Activated effector memory CD4-positive, alpha-beta T cell treated with Interleukin-2 at 50 U/mL for 16 hours (primary cell): ENCODE measurements at places on chromosomes 12 and 14.

DNA sequence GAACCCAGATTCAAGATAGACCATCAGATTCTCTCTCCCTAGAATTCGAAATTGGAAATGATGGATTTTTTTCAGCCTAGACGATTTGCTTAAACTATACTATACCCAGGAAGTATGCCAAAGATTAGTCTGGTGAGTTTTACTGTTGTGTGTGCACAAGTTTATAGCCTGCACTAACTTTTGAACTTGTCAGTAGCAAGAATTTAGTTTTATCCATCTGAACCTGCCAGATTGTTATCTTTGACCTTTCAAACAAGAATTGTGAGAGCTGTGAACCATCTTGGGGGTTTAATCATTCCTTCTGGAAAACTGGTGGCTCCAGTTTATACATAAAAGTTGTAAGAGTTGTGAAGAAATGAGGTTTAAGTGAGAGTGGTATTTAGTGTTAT lies 243.5 kb upstream of the DAAM1 start:
- no peak for DNase-seq

- no peak for DNase-seq
Observed at GRCh38 chr14:30906752-30907658, 32.6 kb downstream of the COCH start.

DNA sequence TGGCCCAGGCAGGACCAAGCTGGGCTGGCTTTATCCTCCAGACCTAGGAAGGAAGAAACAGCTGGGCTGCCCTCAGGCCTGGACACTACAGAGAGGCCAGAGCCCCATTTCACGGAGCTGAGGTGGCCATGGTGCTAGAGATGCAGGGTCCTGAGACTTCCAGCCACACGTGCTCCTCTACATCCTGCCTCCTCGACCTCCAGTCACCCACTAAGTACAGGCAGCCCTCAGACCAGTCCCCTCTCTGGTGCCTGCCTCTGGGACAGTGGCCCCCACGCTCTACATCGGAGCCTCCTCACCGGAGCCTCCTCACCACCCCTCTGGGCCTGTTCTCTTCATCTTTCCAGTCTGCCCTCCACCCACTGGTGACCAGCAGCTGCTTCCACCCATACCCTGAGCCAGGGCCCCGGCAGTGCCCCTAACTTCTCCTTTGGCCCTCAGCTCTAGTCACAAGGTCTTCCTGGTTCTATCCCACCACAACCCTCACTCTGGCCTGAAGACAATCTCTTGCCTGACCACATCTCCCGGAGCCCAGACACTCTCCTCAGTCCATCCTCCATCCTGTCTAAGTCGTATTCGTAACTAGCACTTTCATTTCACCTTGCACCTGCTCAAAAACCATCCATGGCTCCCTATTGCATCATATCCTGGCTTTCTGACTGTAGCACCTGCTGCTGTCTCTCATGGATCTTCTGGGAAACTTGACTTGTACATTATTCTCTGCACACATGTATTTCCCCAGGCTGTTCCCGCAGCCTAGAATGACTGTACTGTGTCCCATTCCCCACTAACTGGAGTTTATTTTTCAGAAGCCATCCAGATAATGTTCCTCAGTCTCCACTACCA lies 43.9 kb downstream of the DIO3 start:
- no peak for DNase-seq

GRCh38 chr14:57060276-57060955 lies 208.3 kb downstream of the EXOC5 start:
- no peak for DNase-seq

GRCh38 chr12:91601054-91601453 lies 418.4 kb upstream of the DCN start:
- no peak for DNase-seq

DNA sequence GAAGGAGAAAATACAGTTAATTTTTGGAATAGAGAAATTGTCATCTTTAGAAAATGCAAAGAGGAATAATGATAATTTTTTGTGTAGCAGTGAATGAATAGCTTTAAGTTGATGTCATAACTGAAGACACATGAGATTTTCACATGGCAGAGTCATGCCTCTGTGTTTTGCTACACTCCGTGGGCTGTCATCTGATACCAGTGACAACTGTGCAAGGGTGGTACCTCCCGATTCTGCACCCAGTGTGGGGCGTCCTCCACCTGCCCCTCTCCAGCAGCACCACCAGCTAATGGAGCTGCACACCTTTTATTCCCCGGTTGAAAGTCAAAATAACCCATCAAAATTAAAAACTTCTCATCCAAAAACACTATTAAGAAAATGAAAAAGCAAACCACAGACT lies 47.2 kb downstream of the ANKRD9 start:
- no peak for DNase-seq

DNA sequence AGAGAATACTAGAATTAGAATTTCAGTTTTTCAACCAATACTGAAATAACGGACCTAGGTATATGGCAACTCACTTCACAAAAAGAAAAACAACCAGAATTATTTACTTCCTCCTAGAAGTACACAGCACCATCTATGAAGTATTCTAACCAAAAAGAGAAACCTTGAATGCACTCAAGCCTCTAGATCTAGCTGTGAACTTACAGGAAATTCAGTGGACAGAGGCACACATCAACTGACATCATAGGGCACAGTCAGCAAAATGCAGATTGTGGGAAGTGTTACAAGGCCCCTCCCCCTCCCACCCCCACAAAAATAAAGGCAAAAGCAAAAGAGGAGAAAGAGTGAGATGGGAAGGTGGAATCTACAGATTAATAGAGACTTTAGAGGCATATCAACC lies 102.4 kb downstream of the TMTC1 start:
- DNase-seq: no peak

DNA sequence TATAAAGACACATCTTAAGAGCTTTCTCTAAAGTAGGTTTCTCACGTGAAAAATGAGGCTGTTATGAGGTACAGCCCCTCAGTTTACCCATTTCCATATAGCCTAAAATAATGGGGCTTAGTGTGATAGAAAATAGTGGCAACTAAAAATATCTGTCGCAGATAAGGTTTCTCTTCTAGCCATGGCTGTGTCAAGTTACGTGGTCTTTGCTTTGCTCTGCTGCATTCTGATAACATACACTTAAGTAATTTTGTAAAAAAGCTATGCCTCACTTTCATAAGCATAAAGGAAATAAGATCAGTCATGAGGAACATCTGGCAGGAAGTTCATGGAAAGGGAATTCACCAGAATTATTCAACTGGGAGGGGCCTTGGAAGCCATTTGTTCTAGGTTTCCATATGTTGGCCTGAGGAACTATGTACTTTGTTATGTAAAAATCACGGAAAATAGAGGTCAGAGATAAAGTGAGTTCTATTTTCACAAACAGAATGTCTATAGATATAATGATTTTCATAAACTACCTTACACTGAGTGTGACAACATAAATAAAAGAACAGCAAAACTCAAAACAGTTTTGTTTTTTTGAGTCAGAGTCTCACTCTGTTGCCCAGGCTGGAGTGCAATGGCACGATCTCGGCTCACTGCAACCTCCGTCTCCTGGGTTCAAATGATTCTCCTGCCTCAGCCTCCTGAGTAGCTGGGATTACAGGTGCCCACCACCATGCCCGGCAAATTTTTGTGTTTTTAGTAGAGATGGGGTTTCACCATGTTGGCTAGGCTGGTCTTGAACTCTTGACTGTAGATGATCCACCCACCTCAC lies 195.6 kb upstream of the KRR1 start:
- DNase-seq: no peak

GRCh38 chr12:32742133-32742532 lies 13.6 kb downstream of the YARS2 start:
- DNase-seq: no peak

DNA sequence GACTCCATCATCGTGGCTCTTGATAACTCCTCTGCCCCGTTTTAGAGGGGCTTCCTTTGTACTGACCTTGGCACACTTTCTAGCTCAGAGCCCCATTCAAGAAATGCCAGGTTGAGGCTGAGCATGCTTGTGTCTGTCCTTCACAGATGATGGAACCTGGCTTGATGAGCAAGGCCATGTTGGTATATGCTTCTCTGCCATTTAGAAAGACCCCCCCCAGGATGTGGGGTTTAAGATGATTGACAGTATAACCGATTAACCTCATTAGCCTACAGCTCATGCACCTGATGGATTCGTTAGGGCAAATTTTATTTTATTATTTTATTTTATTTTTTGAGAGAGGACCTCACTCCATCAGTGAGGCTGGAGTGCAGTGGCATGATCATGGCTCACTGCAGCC lies 21.0 kb downstream of the BATF start:
- DNase-seq: no peak

DNA sequence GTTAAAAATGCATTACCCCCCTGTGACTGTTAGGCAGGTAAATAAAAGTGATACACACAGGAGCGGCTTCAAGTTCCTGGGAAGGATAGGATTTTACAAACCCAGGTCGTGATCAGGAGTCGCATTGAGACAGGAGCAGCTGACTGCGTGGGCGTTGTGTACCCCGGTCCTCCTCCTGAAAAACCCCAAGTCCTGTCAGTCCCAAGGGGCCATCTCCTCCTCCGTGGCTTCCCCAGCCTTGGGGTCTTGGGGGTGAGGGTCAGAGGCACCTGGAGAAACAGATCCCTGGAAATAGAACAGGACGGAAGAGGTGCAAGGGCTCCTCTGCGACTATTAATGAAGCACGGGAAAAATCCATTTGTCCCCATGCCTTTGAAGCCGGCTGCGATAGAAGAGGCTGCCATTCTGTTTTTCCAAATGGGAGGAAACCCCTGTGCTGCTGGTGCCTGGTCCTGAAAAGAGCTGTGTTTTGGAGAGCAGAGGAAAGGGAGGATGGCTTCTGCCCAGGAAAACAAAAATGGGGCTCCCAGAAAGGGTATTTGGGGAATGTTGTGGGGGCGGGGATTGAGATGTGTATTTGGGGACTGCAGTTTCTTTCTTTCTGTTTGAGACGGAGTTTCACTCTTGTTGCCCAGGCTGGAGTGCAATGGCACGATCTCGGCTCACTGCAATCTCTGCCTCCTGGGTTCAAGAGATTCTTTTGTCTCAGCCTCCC lies 143.1 kb downstream of the ZNF664 start:
- DNase-seq: no peak

- no peak for DNase-seq
Observed at GRCh38 chr14:22177870-22178269, 411.2 kb downstream of the DAD1 start.

GRCh38 chr12:50017641-50018040 lies 7.7 kb downstream of the RACGAP1 start:
- no peak for DNase-seq

DNA sequence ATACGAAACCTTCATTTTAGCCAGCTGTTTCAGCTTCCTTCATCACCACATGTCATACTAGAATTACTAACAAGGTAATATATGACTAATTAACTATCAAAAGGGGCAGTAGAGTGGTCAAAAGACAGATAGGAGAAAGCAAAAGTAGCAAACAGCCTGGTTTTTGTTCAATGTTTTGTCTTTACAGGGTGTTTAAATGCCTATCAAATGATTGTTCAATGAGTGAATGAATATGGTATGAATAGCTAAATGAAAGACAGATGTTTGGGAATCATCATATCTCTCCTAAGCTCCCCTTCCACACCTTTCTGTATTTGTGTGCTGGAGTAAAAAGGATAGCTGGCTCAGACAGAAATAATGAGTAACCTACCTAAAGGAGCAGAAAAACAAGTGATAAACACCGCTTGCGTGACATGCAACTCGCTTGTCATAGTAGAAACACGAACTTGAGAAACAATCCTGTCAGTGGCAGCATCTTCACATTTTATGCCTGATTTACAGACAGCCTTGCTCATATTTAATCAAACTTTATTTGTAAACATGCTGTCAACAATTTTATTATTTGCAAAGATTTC lies 34.2 kb downstream of the ABCC9 start:
- DNase-seq: no peak

DNA sequence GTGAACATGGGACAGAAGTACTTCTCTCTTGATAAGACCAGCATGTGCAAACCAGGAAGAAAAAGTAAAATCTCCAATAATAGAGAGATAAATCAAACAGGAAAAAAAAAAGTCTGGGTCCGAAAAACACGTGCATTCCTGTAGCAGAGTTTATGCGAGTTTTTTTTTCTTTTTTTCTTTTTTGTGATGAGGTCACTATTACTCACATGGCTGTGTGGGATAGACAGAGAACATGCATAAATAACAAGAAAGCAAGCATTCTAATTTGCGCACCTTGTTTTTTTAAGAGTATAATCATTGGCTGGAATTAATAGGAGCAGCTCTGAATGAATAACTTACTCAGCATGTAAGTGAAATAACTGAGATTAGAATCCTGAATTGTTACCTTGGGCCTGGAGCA lies 91.9 kb upstream of the CPM start:
- DNase-seq: no peak

GRCh38 chr12:90015228-90015627 lies 306.6 kb upstream of the ATP2B1 start:
- DNase-seq: no peak

DNA sequence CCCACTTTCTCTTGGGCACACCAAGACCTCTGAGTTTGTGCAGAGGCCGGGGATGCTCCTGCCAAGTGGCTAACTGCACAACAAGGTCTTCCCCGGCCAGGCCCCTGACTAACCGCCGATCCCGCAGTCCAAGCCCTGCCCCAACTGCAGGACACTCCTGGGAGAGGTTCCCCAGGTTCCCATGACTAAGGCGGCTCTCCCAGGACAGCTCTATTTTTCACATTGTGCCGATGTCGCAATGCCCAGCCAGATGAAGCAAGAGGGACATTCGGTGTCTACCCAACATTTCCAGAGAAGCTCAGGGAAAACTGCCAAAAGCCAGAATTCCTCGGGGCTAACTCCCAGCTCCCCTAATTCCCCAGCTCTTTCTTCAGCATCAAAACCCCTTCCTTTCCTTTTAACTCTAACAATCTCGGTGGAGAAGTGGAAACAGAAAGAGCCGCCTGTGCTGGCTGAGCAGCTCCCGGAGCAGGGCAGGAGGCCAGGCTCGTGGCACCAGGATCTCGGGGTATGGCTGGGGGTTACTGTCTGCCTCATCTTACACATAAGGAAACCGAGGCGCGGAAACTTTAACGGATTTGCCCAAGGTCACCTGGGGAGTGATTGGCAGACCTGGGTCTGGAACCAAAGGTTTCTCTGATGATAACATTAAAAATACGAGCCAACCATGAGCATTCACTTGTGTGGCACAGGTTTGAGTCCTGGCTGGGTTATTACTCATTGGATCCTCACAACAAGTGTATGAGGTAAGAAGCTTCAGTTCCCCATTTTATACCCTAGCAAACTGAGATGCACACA lies 318.2 kb downstream of the BCL11B start:
- DNase-seq: no peak

- no peak for DNase-seq
Observed at GRCh38 chr14:71554959-71555612, 377.1 kb upstream of the RGS6 start.

DNA sequence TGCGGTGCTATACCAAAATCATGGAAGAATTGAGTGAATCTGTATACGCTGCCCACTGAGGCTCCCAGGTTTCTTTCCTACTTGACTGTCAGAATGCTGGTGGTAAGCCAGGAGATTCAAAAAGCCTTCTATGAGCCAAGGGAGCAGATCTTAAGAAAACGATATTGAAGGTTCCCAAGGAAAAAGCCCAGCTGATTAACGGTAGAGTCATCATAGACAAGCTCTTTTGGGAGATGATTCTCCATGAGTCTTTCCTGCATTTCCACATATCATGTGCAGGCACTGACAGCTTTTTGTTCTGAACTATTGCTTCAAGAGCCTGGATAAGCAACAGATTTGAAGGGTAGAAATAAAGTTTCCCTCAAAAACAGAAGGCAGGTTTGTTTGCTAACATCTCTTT lies 17.5 kb downstream of the SLC35F4 start:
- no peak for DNase-seq
